ENCODE measurements at places on chromosomes 2 and 18.
A peak's percentile ranks its signal among the peaks of the same experiment; 100 is the strongest.

DNA sequence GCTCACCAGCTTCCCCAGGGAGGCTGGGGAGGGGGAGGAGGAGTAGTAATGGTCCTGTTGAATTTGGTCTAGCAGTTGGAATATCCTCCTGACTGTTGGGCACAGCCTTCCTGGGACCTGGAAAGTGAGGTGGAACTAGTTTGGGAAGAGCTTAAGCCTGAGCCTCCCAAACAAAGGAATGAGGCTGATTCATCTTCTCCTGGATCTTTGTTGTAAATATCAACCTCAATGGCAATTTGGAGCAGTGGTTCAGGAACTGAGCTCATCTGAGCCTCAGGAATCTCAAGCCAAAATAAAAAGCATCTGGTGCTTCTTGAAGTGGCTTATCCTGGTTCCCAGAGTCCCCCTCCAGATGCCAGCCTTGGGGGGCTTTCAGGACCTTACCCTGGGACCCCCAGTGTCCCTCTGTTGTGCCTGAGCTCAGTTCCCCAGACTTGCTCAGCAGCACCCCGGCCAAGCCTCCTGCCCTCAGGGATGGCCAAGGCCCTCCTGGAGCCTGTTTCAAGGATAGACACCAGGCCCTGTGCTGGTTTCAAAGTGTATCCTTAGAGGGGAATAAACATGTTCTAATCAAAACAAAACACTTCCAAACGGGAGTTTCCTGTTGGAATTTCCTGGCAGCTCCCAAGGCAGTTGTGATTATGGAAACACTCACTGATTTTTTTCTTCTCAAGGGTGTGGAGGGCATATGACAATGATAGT is 112.6 kb downstream of the DDX1 start:
- DNase-seq, result no peak

GRCh38 chr2:218569661-218570500 is 1.2 kb downstream of the CNOT9 start:
- no peak for DNase-seq

DNA sequence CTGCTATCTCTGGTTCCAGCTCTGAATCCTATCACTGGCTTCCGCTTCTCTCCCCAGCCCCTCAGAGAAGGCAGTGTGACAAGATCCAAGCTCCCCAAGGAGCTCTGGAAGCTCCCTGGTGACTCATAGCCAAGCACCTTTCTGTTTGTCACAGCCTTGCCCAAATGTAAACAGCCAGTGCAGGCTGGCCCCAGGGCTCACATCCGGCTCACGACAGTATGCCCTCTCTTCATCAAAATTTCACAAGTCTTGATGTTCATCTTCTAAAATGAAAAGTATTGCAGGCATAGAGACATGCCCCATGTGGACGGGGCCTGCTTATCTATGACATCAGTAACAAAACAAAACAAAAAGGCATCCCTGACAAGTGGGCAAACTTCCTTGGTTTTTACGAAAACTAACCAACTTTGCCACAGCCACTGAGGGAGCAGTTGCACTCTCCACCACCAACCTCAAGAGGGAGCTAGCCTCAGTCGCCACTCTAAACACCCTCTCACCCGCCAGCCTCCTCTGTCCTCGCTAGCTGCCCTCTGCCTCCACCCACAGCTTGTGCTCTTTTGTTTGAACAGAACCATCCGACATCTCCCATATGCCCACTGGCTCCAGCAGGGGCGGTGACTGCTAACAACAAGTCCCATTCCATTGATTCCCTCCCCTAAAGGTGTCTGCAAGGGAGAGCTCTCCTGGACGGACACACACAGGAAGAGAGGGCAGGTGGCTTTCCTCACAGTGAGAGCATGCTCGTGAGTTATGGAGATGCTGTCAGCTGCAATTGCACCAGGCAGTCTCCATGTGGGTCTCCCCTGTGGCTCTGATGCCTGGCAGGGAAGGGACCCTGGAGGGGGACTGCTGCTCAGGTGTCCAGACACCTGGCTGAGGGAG is 71.0 kb upstream of the DAPL1 start:
- no peak for DNase-seq

GRCh38 chr2:239390546-239391285 is 10.1 kb downstream of the HDAC4 start:
- no peak for DNase-seq

- no peak for DNase-seq
Observed at GRCh38 chr2:240840435-240841060, 20.5 kb upstream of the KIF1A start.

DNA sequence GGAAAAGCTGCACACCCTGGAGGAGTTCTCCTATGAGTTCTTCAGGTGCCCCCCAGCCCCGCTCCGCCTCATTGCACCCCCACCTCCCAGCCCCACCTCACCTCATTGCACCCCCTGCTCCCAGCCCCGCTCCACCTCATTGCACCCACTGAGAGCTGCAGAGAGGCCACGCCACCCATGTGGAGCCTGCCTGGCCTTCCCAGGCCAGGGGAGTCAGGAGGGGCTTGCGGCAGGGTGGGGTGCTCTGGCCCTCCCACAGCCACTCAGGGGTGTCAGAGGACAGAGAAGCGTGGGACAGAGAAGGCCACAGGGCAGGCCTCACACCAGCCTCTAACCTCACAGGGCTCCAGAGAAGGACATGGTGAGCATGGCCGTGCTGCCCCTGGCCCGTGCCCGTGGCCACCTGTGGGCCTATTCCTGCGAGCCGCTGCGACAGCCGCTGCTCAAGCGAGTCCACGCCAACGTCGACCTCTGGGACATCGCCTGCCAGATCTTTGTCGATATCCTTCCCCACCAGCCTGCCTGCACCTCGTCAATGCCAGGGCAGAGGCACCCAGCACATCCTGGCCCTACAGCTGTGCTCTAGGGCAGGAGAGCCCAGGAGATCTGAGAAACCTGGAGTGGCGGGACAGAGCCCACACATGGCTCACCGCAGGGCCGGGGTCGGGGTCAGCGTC is 15.0 kb upstream of the GPR17 start:
- DNase-seq, result no peak

GRCh38 chr2:217713395-217714286 is 289.2 kb downstream of the TNS1 start:
- DNase-seq, result peak; percentile 59

DNA sequence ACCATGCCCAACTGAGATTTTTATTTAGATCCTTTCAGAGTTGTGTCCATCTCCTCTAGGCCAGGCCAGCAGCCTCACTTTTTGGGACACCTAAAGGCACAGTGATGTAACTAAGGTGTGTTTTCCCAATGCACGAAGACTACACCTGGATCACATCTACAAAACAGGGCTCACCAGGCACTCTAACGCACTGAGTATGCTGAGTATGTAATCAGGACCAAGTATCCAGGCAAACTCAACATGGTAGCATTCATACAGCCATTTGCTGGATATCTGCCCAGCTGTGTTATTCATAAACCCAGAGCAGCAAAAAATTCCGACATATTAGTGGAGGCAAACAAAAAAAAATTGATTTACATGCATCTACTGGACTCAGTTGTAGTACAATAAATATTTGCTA is 33.8 kb downstream of the LPIN2 start:
- no peak for DNase-seq

GRCh38 chr2:55025627-55026026 is 24.6 kb downstream of the RTN4 start:
- no peak for DNase-seq

DNA sequence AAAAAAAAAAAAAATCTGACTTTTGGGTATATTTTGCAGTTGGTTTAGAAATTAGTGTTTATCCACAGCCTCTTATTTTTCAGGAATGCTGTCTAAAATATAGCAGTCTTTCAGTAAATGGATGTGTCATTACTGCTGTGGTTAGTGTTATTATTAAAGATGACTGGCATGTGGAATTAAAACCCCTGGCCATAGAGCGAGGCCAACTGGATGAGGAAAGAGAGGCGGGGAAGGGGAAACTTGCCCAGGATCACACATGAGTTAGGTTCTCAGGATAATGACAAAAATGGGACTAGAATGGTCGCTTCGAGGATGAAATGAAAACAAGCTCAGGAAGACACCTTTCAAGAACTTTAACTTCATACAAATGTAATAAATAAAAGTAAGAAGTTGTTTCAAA is 57.4 kb upstream of the APCDD1 start:
- no peak for DNase-seq

DNA sequence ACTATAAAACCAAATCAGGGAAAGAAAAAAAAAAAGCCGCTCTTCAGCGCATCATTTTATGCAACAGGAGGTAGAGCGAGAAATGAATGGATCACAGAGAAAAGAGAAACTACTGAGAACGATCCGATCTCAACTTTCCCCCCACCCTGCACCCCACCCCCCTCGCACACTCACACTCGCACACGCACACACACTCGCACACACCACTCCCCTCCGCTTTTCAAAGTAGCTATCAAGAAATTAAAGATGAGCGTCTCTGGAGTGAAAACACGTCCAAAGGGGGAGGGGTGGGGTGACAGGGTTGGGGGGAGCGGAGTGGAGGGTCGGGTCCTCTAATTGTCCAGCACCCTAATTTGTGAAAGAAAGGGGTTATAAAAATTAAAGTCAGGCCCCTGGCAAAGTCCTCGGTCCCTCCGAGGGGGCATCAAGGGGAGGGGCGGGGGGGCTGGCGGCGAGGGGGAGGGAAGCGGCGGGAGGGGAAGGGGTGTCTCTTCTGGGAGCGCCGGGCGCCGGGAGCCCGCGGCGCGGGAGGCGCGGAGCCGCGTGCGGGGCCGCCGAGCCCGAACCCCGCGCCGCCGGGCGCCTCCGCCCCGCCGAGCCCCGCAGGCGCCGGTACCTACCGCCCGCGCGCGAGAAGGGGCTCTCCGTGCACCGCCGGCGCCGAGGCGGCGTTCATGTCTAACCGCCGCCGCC is 428 bp downstream of the TCF4 start:
- no peak for DNase-seq

- no peak for DNase-seq
Observed at GRCh38 chr18:79965119-79965902, 868 bp downstream of the HSBP1L1 start.

DNA sequence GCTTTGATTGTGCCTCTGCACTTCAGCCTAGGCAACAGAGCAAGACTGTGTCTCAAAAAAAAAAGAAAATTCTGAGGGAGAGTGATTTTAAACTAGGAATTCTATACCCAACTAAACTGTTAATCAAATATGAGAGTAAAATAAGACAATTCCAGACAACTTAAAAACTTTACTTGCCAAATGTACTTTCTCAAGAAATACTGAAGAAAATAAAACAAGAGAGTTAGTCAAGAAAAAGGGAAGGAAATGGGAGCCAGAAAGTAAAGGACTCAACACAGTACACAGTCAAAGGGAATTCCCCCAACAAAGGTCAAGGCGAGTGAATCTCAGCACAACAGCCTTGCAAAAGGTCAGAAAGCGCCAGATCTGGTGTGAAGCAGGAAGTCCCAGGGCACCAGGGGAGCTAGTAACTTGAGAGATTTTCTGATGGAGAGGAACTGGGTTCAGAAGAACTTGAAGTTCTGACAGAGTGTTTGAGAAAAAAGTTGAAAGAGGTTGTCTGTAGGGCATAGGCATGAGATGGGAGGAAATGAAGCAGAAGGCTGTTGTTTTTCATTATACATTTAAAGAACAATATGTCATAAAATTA is 22.6 kb upstream of the TBC1D8 start:
- no peak for DNase-seq

GRCh38 chr2:95002498-95002897 is 23.0 kb upstream of the MAL start:
- no peak for DNase-seq

GRCh38 chr2:171160956-171161740 is 455 bp upstream of the TLK1 start:
- DNase-seq, result peak; percentile 26

- DNase-seq, result no peak
Observed at GRCh38 chr2:206971805-206972204, 32.5 kb downstream of the CPO start.

DNA sequence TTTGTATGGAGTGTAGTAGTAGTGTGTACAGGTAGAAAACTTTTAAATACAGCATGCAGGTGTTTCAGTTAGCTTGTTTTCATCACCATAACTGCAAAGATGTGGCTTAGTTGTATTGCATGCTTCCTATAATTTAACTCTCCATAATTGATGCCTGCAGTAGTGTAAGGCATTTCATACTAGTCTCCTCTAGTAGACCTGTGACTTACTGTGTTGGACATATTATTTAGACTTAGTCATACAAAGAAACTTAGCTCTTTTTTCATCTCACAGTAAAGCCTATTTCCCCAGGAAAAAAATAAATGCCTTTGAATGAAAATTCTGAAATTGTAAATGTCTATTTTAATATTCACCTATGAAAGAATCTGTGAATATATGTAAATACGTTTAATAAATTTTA is 52.8 kb upstream of the TWSG1 start:
- DNase-seq, result no peak

- no peak for DNase-seq
Observed at GRCh38 chr18:53941601-53942338, 282.7 kb downstream of the MBD2 start.

DNA sequence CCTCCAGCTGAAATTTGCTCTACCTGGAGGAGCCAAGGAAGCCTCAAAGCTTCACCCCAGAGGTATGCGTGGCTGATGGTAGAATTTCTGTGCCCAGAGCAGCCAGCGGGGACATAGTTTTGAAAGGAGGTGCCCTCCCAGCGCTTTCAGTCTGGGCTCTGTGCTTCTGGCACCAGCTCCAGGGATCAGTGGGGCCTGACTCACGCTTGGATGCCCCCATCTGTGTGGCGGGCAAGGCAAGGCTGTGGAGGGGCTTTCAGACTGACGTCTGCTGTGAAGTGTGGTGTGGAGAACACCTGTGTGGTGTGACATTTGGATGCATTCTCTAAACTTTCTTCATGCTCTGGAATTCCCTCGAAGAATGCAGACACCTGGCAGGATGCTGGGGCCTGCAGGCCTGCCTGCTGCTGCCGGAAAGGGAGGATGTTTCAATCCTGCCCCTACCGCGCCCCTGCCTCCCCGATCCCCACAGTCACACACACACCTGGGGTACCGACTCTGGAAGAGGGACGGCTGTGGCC is 84.1 kb downstream of the CTIF start:
- DNase-seq, result no peak

DNA sequence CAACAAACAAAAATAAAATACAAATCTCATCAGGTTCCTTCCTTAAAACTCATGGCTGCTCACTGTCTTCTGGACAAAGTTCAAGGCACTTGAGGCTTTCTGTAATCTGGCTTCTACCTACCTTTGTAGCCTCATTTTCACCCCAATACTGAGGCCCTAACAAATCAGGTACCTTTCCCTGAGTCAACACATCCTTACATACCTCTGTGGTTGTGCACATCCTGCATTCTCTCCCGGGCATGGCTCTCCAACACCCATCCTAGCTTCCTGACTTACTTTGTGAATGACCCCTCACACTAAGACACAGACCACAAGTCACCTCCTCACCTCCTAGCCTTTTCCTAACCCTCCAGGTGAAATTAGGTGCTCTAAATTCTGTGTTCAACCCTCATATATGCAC is 190.9 kb downstream of the PID1 start:
- DNase-seq, result no peak

DNA sequence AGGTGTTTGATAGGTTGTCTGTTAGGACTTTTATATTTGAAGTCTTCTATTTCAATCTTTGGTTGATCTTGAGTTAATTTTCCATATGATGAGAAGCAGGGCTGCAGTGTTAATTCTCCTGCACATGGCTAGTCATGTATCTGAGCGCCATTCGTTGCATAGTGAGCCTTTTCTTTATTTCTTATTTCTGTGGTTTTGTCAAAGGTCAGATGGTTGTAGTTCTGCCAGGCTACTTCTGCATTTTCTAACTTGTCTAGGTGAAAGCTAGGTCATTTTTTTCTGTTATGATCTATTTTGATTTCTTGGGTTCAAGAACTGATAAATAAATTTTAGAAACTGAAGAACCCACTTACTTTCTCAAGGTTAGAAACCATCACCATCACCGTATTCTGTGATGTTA is 56.7 kb downstream of the CCDC74A start:
- no peak for DNase-seq

Measured in stimulated activated CD8-positive, alpha-beta memory T cell treated with anti-CD3 and anti-CD28 coated beads, Interleukin-7, amount 100 ng/mL, for 48 hours (primary cell).